Putamen (tissue), 1 donor: ENCODE measurements at places on chromosomes 2 and 18.

- no peak for DNase-seq
These were observed 8.8 kb upstream of the GBX2 start for GRCh38 chr2:236176951-236177350.

DNA sequence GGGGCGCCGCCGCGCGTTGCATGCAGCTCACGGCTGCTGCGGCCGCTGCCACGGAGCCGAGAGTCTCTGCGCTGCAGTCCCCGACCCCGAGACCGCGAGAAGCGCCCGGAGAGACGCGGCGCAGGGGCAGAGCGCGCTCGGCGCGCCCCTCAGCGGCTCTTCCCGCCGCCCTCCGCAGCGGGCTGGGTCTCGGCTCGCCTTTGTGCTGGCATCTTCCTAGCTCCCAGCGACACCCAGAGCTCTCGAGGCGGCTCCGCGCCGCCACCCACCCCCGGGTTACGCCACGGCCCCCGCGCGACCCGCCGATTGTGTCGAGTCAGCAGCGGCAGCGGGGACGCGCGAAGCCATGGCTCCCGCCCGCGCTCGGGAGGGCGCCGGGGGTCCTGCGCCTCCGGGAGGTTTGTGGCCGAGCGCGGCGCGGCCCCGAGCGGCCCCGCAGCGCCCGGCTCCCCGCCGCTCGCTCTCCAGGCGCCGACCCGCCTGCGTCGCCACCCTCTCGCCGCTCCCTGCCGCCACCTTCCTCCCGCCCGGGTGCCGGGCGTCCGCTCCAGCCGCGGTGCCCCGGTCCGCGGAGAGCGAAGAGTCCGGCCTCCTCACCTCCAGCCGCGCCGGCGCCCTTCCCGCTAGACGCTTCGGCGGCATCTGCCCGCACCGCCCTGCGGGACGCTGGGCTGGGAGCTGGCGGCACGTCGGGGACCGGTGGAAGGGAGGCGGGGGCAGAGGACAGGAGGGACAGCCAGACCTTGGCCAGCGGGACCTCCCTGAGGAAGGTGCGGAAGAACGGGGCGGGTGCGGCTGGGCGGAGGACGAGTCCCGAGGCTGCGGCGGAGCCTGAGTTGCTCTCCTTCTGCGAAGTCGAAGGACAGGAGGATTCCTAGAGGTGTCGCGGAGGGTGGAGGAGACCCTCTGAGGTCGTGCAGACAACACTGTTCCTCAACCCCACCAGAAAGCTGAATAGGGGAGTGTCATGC lies 46.3 kb upstream of the CCDC150 start:
- peak; percentile 84 for DNase-seq

GRCh38 chr2:618422-618990 lies 58.7 kb downstream of the TMEM18 start:
- no peak for DNase-seq

- no peak for DNase-seq
These were observed 204.9 kb downstream of the PTGR3 start for GRCh38 chr18:75003764-75004690.

DNA sequence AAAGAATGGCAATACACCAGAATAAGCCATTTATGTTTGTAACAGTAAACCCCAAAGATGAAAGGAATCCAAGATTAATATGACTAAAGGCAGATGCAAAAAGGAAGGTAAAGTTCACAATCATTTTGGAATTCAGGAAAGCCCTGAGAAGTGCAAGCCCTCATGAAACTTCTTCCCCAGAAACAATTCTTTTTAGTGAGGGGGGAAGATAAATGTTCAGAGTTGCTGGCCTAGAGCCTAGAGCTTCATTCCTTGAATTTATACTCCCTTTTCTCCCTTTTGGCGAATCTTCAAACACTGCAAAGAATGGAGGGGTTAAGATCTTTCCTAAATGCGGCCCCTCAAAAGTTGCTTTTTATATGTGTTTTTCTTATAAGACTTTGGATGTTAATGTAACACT lies 368.8 kb downstream of the MEIS1 start:
- DNase-seq = no peak

- no peak for DNase-seq
These were observed 100.1 kb downstream of the CABLES1 start for GRCh38 chr18:23235336-23235735.

GRCh38 chr2:40325116-40325515 lies 126.8 kb downstream of the SLC8A1 start:
- DNase-seq = no peak

DNA sequence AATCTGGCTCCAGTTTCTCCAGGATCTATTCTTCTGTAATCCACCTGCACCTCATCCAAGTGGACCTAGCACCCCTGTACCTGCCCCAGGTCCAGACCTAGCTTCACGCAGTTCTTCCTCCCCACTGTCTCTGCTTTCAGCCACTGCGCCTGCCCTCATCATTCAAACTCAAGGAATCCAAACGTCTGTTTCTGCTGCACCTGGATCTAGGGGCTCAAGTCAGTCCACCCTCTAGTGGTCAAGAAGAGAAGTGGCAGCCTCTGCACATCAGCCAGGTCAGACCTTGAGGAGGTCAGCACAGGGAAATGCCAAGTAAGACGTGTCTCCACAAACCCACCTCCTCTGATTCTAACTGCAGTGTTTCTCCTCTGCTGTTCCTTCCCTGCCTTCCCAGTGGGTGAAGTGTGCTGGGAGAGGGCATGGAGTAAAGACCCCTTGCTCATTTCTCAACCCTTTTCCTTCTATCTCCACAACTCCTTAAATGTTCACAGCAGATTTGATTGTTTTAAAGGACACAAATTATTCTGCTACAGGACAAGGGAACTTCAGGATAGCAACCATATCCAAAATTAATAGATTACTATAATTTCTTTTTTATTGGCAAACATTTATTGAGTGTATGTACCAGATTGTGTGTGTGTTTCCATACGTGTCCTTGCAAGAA lies 8.6 kb upstream of the RNF152 start:
- no peak for DNase-seq

DNA sequence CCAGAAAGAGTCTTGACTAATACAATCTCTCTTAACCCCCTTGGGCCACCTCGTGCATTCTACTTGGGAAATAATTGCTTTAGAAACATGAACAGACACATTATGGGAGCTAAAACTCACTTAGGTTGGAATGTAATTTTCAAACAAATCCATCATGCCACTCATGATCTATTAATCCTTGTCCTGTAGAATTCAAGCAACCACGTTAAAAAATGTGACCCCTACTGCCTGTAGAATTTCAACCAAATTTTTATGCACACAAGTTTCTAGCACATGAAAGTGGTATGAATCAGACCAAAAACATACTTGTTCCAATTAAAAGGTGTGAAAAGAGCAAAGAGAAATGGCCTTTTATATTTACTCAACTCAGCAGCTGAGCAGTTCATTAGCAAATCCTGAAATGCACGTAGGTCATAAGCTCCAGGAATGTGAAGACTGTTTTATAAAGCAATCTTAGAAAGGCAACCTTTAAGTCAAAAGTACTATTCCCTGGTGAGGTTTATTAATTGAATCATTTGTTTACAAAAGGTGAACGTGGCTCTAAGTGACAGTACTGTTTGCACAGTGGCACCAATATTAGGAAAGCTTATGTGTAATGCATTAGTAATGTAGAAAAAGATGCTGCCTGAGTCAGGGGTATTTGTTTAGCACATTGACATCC lies 459.4 kb upstream of the UBE2E3 start:
- DNase-seq = no peak

DNA sequence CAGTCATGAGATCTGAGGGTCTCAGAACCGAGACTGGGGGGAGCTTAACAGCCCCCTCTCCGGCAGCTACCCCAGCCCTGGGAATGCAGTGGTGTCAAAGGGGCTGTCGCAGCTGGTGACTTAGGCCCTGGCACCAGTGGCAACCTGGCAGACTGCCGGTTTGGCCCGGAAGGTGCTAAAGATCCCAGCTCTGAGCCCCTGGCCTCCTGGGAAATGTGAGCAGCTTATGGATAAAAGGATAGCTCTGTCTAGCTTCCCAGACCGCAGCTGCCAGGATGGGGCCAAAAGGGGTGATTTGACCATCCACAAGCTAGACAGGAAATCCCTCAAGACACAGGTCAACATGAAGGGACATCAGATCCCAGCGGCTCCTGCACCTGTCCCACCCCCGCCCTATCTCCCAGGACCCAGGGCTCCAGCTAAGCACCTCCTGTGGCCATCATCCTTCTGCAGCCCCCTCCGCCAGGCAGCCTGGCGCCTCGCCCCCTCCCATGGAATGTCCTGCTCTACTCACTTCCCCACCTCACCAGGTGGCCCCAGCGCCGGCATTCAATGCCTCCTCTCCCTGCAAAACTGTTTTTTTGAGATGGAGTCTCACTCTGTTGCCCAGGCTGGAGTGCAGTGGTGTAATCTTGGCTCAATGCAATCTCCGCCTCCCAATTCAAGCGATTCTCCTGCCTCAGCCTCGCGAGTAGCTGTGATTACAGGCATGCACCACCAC lies 33.2 kb upstream of the EFHD1 start:
- no peak for DNase-seq

DNA sequence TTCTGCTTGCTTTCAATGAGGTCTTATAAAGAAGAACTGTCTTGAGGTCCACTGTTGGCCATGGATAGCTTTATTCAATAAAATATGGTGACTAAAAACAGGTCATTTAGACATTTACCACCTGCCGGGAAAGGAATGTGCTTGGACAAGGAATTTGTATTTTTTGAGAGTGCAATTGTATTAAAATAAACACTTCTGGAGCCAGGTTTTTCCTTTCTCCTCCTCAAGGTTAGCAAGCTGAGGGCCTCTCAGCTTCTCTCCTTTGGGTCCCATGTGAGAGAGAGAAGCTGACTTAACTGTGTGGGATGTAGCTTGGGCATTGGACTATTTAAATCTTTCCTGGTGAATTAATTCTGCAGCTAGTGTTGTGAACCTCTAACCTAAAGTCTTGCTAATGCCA lies 321.0 kb downstream of the MEIS1 start:
- no peak for DNase-seq

GRCh38 chr2:170215021-170215420 lies 37.1 kb downstream of the MYO3B start:
- DNase-seq = no peak

- DNase-seq = no peak
These were observed 586.5 kb upstream of the SLC8A1 start for GRCh38 chr2:41038408-41038807.

GRCh38 chr2:101064868-101065549 lies 62.9 kb downstream of the RPL31 start:
- no peak for DNase-seq

DNA sequence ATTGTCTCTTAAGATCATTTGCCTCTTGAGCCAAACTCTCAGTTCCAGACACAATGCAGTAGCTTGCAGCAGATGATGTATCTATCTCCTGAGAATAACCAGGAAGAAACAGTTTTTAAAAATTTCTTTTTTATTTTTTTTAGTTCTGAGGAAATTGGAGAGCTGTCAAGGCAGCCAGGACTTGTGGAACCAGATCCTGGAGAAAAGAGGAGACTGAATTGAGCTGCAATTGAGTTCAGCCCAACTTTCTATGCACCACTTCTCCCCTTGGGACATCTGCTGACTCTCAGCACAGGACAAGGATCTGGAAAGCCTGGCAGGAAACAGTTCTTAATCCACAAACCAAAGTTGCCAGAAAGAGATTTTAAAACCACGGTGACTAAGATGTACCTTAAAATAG lies 13.5 kb upstream of the CSRNP3 start:
- DNase-seq = no peak

DNA sequence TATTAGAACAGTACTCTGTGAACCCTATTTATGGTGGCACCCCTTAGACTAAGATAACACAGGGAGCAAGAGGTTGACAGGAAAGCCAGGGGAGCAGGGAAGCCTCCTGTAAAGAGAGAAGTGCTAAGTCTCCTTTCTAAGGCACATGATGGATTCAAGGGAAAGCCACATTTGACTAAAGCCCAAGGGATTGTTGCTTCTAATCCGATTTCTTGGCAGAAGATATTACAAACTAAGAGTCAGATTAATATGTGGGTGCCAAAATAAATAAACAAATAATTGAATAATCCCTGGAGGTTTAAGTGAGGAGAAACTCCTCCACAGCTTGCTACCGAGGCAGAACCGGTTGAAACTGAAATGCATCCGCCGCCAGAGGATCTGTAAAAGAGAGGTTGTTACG lies 333.2 kb downstream of the SOX11 start:
- DNase-seq = no peak

DNA sequence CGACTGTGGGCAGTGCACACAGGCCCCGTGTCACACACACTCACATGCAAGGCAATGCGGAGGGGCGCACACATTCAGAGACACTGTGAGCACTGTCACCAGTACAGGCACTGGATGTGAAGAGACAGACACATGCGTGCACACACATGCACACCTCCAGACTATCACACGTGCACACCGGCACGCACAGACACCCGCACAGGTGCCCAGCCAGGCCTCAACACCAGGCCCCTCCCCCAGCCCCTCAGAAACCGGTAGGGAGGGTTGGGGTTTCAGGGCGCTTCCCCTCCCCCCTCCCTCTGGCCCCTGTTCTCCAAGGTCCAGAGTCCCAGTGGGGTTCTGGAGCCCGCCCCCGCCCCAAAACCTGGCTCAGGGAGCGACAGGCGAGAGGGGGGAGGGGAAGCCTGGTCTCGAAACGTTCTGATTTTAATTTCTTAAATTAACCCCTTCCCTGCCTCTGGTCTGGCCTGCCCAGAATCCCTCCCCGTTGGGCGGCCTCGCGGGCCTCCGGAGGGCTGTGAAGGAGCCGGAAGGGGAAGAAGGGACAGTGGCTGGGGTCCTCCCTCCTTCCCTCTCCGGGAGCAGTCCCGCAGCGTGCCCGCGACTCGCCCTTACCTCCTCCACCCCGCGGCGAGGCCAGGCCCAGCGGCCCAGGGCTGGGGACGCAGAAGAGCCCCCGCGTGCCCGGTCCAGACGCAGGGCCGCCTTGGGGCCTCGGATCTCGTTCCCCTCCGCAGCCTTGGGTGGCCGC lies 558 bp downstream of the FBXO41 start:
- DNase-seq = no peak

DNA sequence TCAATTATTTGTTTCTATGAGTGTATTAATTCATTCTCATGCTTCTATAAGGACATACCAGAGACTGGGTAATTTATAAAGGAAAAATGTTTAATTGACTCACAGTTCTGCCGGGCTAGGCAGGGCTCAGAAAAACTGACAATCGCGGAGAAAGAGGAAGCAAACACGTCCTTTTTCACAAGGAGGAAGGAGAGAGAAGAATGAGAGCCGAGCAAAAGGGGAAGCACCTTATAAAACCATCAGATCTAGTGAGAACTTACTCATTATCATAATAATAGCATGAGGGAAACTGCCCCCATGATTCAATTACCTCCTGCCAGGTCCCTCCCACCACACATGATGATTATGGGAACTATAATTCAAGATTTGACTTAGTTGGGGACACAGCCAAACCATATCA lies 294.0 kb downstream of the DSC3 start:
- DNase-seq = no peak

GRCh38 chr2:68126561-68126960 lies 31.1 kb upstream of the PNO1 start:
- no peak for DNase-seq

DNA sequence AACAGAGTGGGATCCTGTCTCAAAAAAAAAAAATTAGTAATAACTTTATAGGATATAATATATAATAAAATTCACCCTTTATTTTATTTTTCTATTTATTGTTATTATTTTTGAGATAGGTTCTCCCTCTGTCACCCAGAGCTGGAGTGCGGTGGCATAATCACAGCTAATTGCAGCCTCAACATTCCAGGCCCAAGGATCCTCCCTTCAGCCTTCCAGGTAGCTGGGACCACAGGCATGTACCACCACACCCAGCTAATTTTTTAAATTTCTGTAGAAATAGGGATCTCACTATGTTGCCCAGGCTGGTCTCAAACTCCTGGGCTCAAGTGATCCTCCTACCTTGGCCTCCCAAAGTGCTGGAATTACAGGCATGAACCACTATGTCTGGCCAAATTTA lies 958 bp downstream of the C2orf92 start:
- DNase-seq = no peak

GRCh38 chr2:100283724-100284501 lies 38.4 kb downstream of the LONRF2 start:
- no peak for DNase-seq
